ENCODE measurements at places on chromosomes 6 and 20.
A peak's percentile ranks its signal among the peaks of the same experiment; 100 is the strongest.

- DNase-seq: no peak
Measured at GRCh38 chr6:45196121-45196520, 132.0 kb upstream of the RUNX2 start.

GRCh38 chr6:155227046-155227445, 36.8 kb upstream of the CLDN20 start:
- DNase-seq: no peak

- no peak for DNase-seq
Measured at GRCh38 chr6:131787766-131788712, 19.8 kb upstream of the ENPP1 start.

GRCh38 chr6:226516-227073, 65.7 kb upstream of the DUSP22 start:
- no peak for DNase-seq

DNA sequence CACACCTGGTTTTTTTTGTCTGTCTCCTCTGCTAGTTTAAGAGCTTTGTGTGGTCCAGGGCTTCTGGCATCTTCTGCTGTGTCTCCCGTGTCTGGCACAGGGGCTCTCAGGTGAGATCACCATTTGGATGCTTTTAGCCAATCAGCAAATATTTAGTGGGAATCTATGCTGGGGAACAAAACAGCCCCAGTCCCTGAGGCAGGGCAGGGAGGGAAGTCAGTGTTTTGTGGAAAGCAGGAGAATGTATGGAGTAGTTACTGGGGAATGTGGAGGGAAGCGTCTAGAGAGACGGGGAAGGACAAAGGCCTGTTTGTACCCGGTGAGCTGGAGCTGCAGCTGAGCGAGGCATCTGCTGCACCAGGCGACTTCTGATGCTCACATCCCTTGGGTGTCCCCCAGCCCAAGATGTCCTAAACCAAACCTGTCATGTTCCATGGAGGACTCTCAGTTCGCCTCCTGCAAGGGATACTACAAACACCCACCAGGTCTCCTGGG, 49.3 kb upstream of the NNAT start:
- no peak for DNase-seq

DNA sequence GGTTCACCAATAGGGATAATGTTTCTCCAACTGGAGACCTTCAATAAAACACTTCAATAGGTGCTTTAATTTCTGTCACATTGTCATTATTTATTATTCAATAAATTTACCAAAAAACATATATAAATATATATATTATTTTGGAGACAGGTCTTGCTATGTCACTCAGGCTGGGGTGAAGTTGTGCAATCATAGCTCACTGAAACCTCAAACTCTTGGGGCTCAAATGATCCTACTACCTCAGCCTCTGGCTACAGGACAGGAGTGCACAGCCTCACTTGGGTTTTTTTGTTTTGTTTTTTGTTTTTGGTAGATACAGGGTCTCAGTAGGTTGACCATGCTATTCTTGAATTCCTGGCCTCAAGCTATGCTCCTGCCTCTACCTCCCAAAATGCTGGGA, 9.9 kb downstream of the SMLR1 start:
- no peak for DNase-seq

GRCh38 chr6:134303891-134304290, 14.0 kb downstream of the SGK1 start:
- DNase-seq: no peak

DNA sequence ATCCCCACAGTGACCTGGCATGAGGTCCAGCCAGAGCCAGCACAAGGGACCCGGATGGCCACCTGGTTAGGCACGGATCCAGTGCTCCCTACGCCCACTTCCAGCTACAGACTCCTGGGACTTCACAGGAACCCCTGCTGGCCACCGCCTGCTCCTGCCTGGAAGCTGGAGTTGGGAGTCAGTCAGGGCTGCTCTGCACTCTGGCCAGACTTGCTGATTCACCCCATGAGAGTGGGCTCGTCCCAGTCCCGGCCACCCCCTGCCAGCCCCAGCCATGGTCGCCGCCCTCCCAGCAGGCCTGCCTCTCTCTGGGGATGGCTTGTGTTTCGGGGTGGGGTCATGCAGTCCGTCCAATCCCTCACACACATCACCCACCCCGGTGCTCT, 125.8 kb downstream of the DLL1 start:
- DNase-seq: no peak

DNA sequence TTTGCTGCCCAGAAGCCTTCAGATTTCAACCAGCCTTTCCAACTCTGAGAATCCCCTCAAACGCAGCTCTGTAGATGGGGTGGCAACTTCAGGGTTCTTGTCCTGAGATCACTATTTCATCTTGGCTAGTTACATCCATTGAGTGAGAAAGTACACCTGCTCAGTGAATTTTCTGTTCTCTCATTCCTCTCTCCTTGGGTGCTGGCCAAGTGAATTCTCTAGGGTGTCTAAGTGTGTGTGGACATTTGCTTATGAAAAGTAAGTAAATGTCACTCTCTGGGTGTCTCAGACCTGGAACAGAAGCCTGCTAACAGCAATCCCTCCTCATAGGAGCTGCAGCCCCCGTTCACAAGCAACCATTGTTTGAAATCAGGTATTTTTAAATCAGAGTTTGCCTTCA, 3.8 kb downstream of the RIN2 start:
- DNase-seq: no peak

- no peak for DNase-seq
Measured at GRCh38 chr6:26349964-26350857, 14.8 kb upstream of the BTN3A2 start.

DNA sequence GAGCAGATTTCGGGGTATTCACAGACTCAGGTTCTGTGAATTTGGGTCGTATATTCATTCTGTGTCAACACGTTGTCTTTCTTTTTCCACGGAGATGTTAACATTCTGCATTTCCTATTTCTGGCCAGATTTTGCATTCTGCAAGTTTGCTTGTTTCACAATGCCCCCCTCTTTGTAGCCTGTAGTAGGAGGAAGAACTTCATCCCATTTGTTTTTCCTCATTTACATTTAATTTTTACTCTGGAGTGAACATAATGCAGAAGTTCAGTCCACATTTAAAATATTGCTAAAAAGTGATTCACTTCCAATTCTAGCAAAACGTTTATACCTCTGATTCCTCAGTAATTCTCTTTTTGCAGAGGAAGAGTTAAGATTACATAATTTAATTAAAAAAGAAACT, 12.9 kb downstream of the TAGAP start:
- DNase-seq: no peak

DNA sequence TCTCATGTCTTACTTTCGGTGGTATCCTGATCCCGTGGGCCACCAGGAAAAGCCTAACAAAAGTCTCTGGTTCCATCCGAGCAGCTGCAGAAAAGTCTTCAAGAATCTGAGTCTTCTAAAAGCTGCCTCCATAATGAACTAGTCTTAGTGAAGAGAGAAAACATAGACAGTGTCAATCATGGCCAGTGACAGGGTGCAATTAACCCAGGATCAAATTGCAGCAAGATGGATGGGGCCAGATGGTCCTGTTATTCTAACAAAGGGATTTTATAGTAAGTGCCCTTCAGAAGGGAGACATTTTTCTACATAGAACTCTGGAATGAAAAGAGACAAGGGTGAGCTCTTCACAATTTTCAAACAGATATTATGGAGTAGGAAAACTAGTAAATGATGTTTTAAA, 281.6 kb upstream of the ZFP64 start:
- DNase-seq: no peak

GRCh38 chr20:23151008-23151703, 65.0 kb upstream of the CD93 start:
- no peak for DNase-seq

- DNase-seq: no peak
Measured at GRCh38 chr6:32139590-32139989, 9.5 kb upstream of the FKBPL start.

DNA sequence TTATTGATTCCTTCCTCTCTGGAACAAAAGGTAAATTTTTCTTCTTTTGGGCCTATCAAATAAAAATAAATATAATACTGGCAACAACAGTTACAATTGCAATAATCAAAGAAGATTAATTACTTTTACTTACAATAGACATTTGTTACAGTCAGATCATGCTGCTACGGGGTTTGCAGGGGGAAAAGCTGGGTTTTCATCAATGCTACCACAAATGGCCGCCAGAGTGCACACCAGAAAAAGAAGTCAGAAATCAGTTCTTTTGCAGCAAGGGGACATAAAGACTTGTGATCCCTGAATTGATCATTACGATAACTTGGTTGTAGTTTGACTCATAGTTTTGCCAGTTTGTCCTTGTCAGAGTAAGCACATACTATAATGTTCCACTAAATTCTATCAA, 714.5 kb upstream of the EYS start:
- no peak for DNase-seq

GRCh38 chr6:108904741-108905140, 56.5 kb downstream of the ARMC2 start:
- DNase-seq: no peak

DNA sequence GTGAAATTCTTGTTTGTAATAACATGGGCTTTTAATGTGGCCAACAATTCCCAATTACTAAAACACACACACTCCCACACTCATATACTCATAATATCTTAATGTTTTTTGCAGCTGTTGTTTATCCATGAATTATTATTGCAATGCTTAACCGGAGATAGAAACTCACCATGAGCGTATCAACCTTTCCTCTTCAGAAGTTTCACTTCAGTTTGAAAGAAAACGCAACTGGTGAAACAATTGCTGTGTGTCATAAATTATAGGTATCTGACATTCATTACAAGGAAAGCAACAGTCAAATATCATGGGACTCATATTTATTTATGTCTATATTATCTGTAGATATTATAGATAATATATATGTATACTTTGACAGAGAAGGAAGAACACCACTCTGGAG, 104.1 kb downstream of the HDGFL1 start:
- no peak for DNase-seq

- DNase-seq: no peak
Measured at GRCh38 chr6:90251295-90251992, 45.2 kb downstream of the BACH2 start.

DNA sequence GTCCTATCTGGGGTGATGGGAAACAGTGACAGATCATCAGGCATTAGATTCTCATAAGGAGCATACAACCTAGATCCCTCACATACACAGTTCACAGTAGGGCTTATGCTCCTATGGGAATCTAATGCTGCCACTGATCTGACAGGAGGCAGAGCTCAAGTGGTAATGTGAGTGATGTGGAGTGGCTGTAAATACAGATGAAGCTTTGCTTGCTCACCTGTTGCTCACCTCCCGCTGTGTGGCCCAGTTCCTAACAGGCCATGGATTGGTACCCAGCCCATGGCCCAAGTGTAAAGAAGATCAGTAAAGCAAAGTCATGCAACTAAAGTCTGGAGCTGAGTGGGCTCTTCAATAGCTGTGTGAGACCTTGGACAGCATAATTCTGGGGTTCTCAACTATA, 65.9 kb downstream of the PKIB start:
- DNase-seq: no peak

DNA sequence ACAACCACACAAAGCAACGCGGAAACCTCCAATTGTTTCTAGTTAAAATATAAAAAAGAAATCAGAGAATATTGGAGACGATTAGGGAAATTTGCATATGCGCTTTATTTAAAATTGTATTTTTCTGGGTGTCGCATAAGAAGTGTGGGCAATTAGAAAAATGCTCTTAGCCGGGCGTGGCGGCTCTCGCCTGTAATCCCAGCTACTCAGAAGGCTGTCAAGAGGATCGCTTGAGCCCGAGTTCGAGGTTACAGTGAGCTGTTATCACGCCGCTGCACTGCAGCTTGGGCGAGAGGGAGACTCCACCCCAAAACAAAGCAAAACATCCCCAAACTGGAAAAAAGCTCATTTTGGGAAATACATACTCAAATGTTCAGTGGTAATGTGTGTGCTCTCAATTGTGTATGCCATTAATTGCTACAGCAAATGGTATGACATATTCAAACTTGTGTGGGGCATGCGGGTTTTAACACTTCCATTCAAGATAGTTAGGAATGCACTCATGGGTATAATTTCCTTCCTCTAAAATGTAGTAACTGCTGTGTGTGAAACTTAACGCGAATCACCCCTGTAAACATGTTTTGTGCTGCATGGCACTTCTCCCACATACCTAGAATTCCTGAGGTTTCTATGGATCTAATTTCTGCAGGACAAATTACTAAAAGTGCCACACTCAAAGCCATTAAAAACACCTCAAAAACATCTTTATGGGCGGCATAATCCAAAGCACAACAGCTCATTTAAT, 54.7 kb upstream of the HFE start:
- peak; percentile 39 for DNase-seq

DNA sequence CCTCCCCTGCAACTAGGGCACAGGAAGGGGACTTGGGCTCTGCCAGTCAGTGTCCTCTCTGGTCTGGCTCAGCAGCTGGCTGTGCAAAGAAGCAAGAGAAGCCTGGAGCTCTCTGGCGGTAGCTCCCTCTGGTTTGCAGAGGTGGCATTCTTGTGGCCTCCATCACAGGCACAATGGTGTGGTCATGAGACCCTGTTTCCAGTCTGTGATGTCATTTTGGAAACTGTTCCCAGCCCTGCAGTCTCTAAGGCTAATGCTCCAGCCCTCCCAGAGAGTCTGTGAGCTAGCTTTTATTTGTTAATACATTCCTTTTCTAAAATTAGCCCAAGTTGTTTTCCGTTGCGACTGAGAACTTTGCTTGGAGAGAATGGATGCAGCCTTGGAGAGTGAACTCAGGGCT, 69.5 kb upstream of the FOXQ1 start:
- no peak for DNase-seq
